ENCODE measurements at places on chromosomes 3 and 15. TPM values are rescaled to one million over a fixed set of nuclear protein-coding genes. Genes with fewer than 3 reads are reported as not detected.

RASL12 gene
- total RNA-seq: 151 TPM

ITIH3 gene
- total RNA-seq: 9.7 TPM

RBP2 gene
- not detected for total RNA-seq

B3GNT5 gene
- total RNA-seq: 9.2 TPM

PLAAT1 gene
- 0.54 TPM for total RNA-seq

GRCh38 chr15:60074181-60074885 lies 70.2 kb downstream of the FOXB1 start:
- H3K4me1 ChIP-seq: no peaks in the 10 kb centered on the region
- H3K36me3 ChIP-seq: no peaks in the 10 kb centered on the region
- H3K27me3 ChIP-seq: peaks cover 39% of the 10 kb centered on the region
- H3K27ac ChIP-seq: no peak overlapping the region

- ATAC-seq: no peak
- H3K36me3 ChIP-seq: no peaks in the 10 kb centered on the region
- H3K27ac ChIP-seq: no peak overlapping the region
- H3K27me3 ChIP-seq: peaks cover 16% of the 10 kb centered on the region
- no peak overlapping the region for H3K4me3 ChIP-seq
Measured at GRCh38 chr15:88748081-88748480, 55.2 kb upstream of the ACAN start.

DNA sequence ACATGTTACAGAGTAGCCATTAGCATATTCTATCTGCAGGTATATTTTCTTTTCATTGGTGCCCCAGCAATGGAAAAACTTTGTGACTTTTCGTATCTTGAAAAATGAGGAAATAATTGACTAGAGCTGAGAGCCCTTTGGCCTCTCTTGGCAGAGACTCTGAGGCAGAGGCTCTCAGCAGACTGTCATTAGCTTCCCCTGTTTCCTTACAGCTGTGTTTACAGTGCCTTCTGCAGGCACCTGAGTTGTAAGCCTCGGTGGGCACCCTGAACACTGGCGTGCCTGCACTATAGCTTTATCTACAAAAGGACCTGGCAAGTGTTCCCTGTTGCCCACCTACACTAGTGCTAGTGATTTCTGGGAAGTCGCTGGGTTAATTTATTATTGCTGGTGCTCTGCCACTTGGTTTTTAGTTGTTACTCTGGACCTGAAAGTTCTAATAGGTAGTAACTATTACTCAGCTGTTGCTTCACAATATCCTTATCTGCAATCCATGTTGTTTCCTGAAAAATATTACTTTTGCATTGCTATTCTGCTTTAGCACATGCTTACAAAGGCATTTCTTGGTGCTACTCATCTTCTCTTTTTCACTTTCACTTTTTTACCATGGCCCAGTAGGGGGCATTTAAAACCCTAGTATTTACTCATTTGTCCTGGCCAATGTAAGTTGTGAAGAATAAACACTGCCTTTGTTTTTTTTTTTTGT lies 7.8 kb upstream of the GPR171 start:
- H3K27ac ChIP-seq: no peak overlapping the region
- peak; percentile 31 for ATAC-seq
- H3K36me3 ChIP-seq: no peaks in the 10 kb centered on the region
- H3K27me3 ChIP-seq: no peaks in the 10 kb centered on the region

GRCh38 chr3:62371720-62372591 lies 1.4 kb downstream of the FEZF2 start:
- no peak overlapping the region for H3K4me3 ChIP-seq
- H3K4me1 ChIP-seq: peaks cover 69% of the 10 kb centered on the region
- H3K27me3 ChIP-seq: peaks cover 100% of the 10 kb centered on the region
- H3K36me3 ChIP-seq: no peaks in the 10 kb centered on the region

GRCh38 chr15:63374686-63375520 lies 6.7 kb downstream of the CA12 start:
- peak overlapping the region; percentile 69 for H3K27ac ChIP-seq
- no peak overlapping the region for H3K4me3 ChIP-seq
- ATAC-seq: peak; percentile 54
- no peaks in the 10 kb centered on the region for H3K36me3 ChIP-seq
- H3K4me1 ChIP-seq: peaks cover 16% of the 10 kb centered on the region

DNA sequence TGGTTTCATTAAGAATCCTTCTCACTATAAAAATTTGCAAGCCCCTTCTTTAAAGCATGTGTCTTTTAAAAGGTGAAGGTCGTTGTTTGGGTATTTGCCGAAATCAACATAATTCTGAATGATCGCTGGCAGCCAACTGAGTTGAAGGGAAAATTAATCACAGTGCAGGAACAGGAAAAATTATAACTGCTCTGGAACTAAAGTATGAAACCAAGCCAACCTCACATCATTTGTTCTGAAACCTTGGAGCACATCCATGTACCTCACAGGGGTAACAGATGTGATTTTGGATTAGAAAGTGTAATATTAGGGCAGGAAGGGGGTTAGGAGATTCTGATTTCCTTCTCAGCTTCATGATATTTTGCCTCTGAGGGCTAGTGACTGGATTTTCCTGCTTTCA lies 52.2 kb upstream of the PTX3 start:
- no peak overlapping the region for H3K27ac ChIP-seq
- no peaks in the 10 kb centered on the region for H3K36me3 ChIP-seq
- no peak overlapping the region for H3K4me3 ChIP-seq
- H3K4me1 ChIP-seq: no peaks in the 10 kb centered on the region
- H3K27me3 ChIP-seq: no peaks in the 10 kb centered on the region

DNA sequence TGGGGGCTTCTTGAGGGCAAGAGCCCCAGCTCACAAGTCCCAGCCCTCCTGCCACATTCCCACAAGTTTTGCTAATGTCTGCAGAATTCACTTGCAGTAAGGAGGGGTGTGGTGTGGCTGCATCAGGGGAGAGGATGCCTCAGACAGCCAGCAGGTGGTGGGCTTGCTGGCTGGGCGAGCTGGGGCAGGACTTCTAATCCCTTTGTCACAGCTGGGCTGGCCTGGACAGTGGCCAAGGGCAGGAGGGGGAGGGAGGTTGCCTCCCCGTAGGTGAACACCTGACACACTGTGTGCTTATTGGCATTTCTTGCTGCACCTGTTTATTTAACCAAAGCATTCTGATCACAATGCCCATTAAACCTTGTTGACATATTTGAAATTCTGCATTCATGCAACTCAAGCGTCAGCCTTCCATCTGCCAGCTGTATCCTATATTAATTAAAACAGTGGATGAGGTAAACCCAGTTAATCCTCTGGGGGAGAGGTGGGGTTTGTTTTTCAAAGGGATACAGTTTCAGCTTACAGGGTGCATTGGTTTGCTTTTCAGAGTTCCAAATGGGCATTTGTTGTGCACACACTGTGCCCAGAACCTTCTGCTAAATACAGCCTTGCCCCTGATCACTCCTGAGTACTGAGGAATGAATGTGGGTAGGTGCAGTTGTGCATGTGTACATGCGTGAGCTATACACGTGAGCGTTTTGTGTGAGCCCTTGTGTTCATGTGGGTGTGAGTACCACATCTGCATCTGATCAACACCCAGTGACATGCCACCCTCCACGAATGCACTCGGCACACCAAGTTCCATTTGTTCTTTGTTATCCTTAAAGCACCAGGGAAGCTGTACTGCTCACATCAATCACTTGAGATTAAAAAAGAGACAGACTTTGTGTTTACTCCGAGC lies 268.7 kb downstream of the XXYLT1 start:
- H3K4me1 ChIP-seq: no peaks in the 10 kb centered on the region
- H3K36me3 ChIP-seq: no peaks in the 10 kb centered on the region
- H3K27me3 ChIP-seq: peaks cover 12% of the 10 kb centered on the region
- peak; percentile 17 for ATAC-seq
- H3K27ac ChIP-seq: peak overlapping the region; percentile 54

DNA sequence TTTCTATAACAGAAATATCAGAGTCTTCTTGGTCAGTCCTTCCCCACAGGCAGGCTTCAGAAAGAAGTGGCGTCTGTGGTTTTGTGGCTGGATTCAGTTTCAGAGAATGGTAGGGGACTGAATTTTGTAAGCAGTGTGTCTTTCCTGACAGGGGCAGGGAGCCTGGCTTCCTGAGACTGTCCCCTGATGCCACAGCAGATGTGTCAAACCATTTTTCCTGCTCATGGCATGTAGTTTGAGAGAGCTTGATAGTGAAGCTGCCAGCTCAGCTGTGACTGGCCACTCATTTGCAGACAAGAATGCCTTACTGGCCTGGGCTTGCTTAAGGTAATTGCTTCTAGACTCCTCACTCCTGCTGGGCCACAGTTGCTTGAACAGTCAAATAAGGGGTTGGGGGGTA lies 26.4 kb downstream of the LARS2 start:
- H3K27ac ChIP-seq: no peak overlapping the region
- H3K36me3 ChIP-seq: peaks cover 26% of the 10 kb centered on the region
- no peak for ATAC-seq
- peaks cover 15% of the 10 kb centered on the region for H3K4me1 ChIP-seq

DNA sequence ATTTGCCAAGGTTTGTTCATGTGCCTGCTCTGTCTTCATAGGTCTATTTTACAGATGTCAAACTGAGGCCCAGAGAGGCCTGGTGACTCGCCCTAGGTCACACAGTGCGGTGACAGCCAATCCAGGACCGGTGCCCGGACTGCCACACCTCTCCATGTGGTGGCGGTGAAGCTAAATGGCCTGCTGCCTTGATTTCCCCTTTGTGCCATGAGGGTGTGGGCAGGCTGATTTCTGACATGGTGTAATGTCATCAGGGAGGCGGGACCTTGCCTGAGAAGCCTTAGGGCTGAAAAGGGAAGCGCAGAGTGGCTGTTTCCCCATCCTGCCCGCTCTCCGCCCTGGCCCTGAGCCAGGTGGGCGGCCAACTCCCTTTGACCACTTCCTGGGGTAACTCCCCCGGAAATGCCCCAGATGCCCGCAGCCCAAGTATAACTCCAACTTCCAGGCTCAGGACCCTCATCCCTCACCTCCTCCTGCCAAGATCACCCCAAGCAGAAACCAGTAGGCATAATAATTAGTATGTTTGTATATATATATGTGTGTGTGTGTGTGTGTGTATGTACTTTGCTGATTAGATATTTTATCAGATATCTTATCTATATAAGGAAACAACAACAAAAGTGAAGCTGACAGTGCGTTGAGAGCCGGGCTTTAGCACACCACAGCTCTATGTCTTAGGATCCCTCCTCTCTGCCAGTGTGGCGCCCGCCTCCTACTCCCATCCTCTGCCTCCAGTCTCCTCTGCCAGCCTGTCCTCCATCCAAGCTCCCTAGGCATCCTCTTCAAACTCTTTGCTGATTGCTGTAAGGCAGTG lies 63.9 kb downstream of the IQSEC1 start:
- H3K27me3 ChIP-seq: no peaks in the 10 kb centered on the region
- H3K27ac ChIP-seq: no peak overlapping the region
- peak; percentile 17 for ATAC-seq
- no peaks in the 10 kb centered on the region for H3K4me1 ChIP-seq

DNA sequence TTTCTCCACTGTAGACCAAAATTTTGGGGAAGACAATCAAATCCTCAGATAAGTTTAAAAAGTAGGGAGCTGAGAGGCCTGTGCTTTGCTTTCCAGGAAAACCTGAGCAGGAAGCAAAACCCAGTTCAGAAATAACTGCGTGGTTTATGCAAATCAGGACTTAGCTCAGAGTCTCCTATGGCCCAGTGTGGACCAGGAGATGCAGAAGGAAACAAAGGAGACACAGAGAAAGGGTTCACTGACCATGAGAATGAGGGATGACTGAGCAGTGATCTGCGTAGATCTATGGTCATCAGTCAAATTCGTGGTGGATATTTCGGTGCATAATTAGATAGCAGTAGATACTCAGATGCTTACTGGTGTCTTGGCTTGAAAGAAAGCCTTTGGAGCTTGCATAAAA lies 196.6 kb downstream of the TPRG1 start:
- H3K36me3 ChIP-seq: no peaks in the 10 kb centered on the region
- no peaks in the 10 kb centered on the region for H3K27me3 ChIP-seq
- no peak overlapping the region for H3K4me3 ChIP-seq
- no peak overlapping the region for H3K27ac ChIP-seq

- no peak for ATAC-seq
- H3K27ac ChIP-seq: no peak overlapping the region
- H3K36me3 ChIP-seq: no peaks in the 10 kb centered on the region
Measured at GRCh38 chr15:85541744-85542143, 161.3 kb downstream of the AKAP13 start.

DNA sequence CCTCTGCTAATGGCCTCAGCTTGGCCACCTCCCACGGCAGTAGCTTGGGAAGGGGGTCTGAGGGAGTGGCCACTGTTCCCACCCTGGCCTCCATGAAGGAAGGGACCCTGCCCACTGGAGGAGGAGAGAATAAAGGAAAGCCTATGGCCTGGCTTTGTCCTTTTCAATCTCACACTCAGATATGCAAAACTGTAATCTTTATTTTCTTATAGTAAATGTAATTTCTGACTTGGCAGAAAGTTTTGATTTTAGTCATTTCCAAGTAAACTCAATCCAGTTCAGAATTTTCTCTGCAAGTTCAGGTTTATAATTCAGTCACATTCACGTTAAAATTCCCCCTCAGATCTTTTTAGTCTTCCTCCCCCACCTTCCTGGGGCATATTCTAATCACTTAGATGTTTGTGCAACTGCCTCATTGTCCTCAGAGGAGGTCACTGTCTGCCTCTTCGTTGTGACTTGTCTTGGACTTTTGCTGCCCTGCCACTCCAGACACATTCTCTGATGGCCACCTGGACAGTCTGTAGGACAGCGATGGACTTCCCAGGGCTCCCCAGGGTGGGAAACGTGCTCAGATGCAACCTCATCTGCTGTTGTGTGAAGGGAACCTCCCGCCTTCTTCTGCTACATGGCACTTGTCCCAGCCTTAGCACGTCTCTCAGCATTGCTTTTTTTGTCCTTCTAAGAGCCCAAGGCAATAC lies 222.8 kb upstream of the TBL1XR1 start:
- H3K27me3 ChIP-seq: no peaks in the 10 kb centered on the region
- no peaks in the 10 kb centered on the region for H3K36me3 ChIP-seq
- no peaks in the 10 kb centered on the region for H3K4me1 ChIP-seq

- no peak overlapping the region for H3K27ac ChIP-seq
- no peaks in the 10 kb centered on the region for H3K4me1 ChIP-seq
- H3K27me3 ChIP-seq: no peaks in the 10 kb centered on the region
- no peak overlapping the region for H3K4me3 ChIP-seq
- no peaks in the 10 kb centered on the region for H3K36me3 ChIP-seq
Measured at GRCh38 chr3:176352716-176353334, 844.5 kb downstream of the TBL1XR1 start.

DNA sequence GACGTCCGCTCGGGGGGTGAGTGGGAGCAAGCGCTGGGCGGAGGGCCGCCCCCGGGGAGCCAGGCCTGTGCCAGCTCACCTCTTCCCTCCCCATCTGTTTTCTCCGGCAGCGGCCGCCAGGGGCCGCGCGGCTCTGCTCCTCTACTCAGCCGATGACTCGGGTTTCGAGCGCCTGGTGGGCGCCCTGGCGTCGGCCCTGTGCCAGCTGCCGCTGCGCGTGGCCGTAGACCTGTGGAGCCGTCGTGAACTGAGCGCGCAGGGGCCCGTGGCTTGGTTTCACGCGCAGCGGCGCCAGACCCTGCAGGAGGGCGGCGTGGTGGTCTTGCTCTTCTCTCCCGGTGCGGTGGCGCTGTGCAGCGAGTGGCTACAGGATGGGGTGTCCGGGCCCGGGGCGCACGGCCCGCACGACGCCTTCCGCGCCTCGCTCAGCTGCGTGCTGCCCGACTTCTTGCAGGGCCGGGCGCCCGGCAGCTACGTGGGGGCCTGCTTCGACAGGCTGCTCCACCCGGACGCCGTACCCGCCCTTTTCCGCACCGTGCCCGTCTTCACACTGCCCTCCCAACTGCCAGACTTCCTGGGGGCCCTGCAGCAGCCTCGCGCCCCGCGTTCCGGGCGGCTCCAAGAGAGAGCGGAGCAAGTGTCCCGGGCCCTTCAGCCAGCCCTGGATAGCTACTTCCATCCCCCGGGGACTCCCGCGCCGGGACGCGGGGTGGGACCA lies 632 bp upstream of the CRELD1 start:
- no peaks in the 10 kb centered on the region for H3K36me3 ChIP-seq
- H3K27ac ChIP-seq: peak overlapping the region; percentile 97
- no peaks in the 10 kb centered on the region for H3K27me3 ChIP-seq
- ATAC-seq: peak; percentile 79

Measured in gastroesophageal sphincter (tissue), 4 donors.